Stimulated activated CD8-positive, alpha-beta memory T cell treated with anti-CD3 and anti-CD28 coated beads, Interleukin-15, amount 100 ng/mL, for 1 hour (primary cell): ENCODE measurements at places on chromosomes 5 and 9.

DNA sequence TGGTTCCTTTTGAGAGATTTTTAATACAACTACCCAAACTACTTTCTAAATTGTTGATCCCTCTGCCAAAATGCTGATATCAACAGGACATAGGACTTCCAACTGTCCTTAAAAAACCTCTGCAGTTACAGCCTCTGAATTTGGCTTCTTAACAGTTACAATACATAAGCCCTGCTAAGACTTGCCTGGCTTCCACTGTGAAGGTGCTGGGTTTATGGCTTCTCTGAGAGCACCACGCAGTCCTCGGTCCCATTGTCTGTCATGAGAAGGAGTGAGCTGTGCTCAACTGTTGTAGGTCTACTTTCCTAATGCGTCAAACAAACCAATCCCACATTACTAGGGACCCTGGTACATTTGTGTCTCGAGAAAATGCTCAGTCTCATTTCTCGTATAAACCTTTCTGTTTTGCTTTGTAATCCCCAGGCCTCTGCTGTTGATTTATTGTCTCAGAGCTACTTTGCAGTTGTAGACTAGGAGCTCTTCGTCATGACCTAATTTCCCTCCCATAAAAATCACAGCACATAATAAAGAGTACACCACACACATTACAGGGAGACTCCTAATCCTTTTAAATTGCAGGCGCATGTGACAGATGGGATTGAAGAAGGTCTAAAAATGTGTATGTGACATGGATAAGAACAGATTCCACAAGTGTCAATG is 274.9 kb downstream of the NR3C1 start:
- no peak for DNase-seq

GRCh38 chr5:14263113-14263512 is 120.0 kb downstream of the TRIO start:
- DNase-seq = no peak

- no peak for DNase-seq
These were observed 607.9 kb downstream of the RAB3C start for GRCh38 chr5:59190746-59191145.

DNA sequence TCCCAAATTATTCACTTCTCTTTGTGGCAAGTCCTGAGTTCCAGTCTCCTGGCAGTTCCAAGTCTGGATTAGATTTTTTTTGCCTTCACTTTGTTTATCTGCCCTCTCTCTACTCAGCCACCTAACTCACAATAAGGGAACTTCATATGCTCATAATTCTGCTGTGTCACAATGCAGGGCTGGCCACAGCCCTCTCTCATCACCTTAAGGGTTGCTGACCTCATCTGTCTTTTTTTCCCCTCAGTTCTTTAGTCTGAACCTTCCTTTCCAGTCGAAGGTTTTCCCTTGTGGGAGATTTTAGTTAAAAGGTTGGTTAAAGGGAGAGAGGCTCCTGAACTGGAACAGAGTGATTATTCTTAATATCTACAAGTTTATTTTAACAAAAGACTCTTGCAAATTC is 4.1 kb downstream of the BAG1 start:
- no peak for DNase-seq

DNA sequence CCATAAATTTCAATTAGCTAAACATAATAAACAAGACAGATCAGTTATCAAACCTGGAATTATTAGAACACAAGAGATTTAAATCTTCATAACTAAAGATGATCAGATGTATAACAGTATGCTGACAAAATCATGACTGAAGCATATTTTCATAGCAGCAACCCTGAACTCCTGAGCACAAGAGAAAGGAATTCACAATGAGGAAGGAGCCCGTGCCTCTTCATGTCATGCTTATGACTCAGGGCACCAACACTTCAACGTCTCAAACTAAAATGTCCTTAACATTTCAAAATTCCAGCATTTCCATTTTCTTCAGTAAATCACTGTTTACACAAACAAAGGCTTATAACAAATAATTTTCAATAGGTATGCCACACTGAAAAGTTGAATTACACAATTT is 6.7 kb downstream of the AP3B1 start:
- no peak for DNase-seq

GRCh38 chr5:78649861-78650496 is 1.4 kb upstream of the LHFPL2 start:
- DNase-seq = no peak

DNA sequence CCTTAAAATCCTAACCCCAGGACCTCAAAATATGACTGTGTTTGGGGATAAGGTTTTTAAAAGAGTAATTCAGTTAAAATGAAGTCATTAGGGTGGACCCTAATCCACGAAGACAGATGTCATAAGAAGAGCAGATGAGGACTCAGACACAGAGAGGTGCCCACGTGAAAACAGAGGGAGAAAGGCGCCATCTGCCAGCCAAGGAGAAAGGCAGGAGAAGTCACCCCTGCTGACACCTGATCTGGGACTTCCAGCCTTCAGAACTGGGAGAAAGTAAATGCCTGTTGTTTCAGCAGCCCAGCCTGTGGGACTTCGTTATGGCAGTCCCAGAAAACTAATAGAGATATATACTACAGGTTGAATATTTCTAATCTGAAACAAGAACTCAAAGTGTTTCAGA is 67.4 kb downstream of the ROR2 start:
- DNase-seq = no peak

DNA sequence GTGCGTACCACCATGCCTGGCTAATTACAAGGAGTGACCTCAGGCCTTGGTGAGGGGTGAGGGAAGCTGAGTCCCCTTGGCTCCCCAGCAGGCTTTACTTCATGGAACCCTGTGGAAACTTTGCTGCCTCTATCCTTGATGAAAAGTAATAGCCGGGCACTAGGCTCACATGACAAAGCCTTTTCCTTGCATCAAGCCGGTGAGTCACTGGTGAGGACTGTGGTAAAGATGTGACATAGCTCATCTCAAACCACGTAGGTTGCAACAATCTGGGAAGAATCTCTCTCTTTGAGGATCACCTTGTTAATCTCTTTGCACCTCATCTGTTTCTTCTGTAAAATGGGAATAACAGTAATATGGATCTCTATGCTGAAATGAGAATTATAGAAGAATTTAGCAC is 116.3 kb upstream of the SLC25A48 start:
- no peak for DNase-seq

DNA sequence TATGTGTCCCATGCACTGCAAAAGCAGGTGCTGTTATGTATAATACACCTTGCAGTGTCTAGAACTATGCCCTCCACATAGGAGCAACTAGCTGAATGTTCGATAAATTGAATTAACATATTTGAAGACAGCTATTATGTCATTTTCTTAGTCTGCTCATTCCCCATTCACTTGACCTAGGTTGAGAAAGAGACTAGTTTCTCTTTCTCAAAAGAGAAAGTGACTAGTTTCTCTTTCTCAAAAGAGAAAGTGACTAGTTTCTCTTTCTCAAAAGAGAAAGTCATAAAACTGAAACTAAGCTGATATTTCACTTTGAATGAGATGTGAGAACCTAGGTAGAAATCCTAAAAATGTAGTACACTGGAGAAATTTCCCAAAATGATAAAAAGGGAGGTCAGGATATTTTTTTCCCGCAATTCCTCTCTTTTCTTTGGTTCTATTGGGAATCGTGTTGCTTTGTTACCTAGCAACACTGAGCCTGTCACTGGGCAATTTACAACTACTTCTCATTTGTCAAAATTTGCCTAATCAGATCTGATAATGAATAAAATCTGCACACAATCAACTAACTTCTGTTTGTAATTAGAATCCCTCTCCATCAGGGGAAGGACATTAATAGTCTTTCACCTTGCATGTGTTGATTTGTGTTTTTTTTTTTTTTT is 132.0 kb upstream of the GRIA1 start:
- DNase-seq = no peak

GRCh38 chr9:71863631-71864030 is 47.4 kb downstream of the ABHD17B start:
- no peak for DNase-seq

GRCh38 chr9:134099123-134099761 is 31.4 kb upstream of the BRD3 start:
- peak; percentile 39 for DNase-seq

DNA sequence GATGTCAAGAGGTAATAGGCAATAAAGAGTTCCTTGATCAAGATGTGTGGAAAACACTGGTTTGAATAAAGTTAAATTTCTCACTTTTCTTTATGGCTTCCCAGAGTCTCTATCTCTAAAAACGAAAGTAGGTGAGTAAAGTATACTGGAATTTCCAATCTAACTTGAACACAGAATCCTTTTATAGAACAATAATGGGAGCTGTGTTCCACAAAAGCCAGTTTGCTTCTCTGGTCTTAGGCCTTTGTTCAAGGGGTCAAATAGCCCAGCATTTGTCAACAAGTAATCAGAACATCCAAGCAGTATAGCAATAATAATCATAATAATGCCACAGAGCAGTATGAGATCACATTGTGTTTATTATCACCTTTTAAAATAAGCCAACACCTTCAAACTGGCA is 20.2 kb downstream of the ATP10B start:
- DNase-seq = no peak

DNA sequence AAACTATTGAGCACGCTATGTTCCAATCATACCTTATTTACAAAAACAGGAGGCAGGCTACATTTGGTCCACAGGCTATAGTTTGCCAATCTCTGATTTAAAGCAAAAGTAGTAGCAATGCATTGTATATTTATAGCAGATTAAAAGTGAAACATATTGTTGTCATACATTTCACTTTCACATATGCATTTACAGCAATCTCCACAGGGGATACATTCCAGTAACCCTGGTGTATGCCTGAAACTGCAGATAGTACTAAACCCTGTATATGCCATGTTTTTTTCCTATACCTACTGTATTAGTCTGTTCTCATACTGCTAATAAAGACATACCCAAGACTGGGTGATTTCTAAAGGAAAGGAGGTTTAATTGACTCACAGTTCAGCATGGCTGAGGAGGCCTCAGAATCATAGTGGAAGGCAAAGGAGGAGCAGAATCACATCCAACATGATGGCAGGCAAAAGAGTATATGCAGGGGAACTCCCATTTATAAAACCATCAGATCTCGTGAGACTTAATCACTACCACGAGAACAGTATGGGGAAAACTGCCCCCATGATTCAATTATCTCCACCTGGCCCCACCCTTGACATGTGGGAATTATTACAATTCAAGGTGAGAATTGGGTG is 5.9 kb upstream of the CSF1R start:
- DNase-seq = no peak

DNA sequence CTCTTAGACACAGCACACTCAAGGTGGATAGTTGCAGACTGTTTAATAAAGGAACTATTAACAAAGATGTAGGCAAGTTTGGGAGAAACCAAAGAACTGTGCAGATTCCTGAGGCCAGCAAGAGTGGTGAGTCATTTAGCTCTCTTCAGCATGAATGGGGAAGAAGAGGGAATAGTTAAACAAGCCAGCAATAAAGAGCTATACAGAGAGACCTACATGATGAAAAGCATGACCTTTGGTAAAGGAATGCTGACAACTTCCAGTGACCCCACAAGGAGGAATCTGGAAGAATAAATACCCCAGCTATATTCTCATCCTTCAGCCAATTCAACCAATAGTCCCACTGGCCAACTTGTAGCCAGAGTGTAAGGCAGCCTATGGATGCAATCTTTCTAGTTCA is 706.0 kb upstream of the GRAMD2B start:
- DNase-seq = no peak

DNA sequence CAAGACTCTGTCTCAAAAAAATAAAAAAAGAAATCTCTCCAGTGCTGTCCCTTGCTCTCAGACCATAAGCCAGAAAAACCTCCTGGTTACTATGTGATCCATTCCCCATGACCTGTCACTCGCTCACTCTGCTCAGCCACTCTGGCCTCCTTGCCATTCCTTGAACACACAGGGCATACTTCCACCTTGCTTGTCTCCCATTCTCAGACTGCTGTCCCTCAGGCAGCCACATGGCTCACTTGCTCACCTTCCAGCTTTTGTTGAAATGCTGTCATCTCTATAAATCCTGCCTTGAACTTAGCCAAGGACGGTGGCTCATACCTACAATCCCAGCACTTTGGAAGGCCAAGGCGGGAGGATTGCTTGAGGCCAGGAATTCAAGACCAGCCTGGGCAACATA is 82.9 kb downstream of the UGCG start:
- DNase-seq = no peak

- DNase-seq = no peak
These were observed 14.5 kb upstream of the TAS2R1 start for GRCh38 chr5:9644630-9645029.

DNA sequence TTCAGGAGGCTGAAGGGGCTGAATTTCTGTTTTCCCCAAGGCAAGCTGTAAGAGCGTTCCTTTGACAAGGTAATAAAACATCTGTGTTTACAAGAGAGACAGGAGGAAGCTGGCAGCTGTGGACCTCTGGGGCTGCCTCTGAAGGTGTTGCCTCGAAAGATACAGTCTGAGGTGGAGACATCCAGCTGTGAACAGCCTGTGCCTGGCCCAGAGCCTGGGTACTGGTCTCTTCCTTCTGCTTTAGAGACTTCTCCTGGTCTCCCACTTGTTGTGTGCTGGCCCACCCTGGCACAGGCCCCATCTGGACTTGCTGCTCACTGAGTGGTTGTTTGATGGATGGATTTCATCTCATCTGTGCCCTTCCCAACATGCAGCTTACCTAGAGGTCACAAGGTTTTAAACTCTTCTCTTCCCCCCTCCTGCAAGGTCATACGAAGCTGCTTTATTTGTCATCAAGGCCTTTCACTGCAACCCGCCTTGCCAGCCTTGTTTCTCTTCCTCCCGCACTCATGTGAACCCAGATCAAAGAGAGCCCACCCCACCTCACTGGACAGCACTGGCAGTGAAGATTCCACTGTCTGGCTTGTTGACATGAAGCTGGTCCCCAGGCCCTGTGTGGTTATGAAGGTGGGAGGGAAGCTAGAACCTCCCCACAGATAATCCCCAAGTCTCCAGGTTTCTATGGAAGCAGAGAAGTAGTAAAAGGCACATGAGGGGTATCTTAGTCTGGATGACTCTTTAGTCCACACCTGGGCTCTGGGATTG is 35.0 kb upstream of the ALDH1B1 start:
- DNase-seq = no peak

GRCh38 chr9:77271023-77271690 is 93.8 kb downstream of the VPS13A start:
- DNase-seq = no peak

DNA sequence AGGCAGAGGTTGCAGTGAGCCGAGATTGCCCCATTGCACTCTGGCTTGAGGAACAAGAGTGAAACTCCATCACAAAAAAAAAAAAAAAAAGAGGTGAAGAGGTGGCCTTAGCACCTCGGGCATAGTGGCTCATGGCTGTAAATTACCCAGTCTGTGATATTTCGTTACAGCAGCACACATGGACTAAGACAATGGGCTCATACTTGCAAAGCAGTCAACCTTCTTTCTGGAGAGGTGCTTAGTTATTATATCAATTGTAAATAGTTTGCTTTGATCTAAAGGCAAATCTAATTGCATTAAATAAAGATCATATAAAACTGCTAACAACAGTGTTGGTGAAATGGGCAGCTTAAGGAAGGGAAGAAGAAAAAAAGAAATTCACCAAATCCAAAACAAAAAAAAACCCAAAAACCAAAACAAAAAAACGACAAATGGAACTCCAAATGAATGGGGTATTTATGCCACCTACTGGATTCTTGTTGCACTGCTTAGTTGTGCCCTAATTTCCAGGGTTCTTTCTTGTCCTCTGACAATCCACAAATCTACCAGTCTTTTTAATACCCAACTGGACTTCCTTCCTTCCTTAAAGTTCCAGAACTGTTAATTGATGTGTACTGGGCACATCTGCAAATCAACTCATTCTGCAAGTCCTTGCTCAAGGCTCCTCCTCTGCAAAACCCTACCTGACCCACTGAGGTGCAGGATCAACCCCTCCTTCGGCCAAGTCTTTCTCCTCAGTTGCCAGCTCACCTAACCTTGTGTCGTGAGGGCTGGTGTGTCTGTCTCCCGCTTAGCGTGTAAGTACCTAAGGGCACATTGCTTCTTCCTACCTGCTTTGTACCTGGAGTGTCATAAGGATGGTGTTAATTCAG is 35.0 kb upstream of the DMRT1 start:
- no peak for DNase-seq

GRCh38 chr5:87008751-87009560 is 258.7 kb upstream of the RASA1 start:
- DNase-seq = no peak
